ENCODE measurements at places on chromosomes 5 and 9. TPM values are rescaled to one million over a fixed set of nuclear protein-coding genes. Genes with fewer than 3 reads are reported as not detected.

Gene ROR2
- 2.9 TPM for total RNA-seq

Gene SNAPC4
- 14.9 TPM for total RNA-seq

Gene ERCC6L2
- 54.5 TPM for total RNA-seq

Gene TOR2A
- 13.4 TPM for total RNA-seq

Gene TMEM252
- not detected for total RNA-seq

Gene FXN
- total RNA-seq: 11.4 TPM

Gene AGPAT2
- total RNA-seq: 72.9 TPM

Gene CPLANE1
- total RNA-seq: 19.6 TPM

Gene LCN10
- 0.21 TPM for total RNA-seq

Gene GRXCR2
- total RNA-seq: not detected

Gene DMRT3
- total RNA-seq: 0.34 TPM

Gene THBS4
- 2.9 TPM for total RNA-seq

Gene PITX1
- not detected for total RNA-seq

Gene SPIN1
- total RNA-seq: 93.0 TPM
